DND-41 (cell line): ENCODE measurements at places on chromosomes 7 and 10.

- no peak for DNase-seq
Observed at GRCh38 chr10:8705415-8705814, 650.9 kb downstream of the GATA3 start.

- DNase-seq: no peak
Observed at GRCh38 chr7:124030964-124031363, 1.9 kb downstream of the TMEM229A start.

DNA sequence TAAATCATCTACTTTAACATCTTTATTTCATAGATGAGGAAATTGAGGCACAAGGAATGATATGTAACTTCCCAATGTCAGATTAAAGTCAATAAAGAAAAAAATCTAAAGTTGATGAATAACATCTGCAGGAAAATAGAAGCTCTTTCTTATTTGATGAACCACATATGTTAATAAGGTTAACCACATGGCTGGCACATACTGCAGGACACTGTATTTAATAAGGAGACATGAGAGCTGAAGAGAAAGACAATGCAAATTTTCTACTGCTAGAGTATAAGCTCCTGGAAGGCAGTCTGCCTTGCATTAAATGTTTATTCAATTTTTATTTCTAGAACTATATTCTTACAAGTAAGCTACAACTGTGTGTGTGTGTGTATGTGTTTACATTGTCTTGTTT lies 4.4 kb downstream of the RAB11FIP2 start:
- DNase-seq: no peak

DNA sequence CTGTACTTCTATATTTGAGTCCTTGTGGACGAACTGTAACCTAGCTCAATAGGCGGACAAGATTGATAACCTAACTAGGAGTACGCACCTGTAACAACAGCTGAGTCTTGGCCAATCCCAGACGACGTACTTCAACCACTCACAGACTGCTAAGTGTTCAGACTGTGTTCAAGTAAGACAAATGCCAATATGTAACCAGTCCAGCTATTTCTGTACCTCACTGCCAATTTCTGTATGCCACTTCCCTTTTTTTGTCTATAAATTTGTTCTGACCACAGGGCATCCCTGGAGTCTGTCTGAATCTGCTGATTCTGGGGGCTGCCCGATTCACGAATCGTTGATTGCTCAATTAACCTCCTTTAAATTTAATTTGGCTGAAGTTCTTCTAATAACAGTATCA lies 32.2 kb downstream of the HACD1 start:
- no peak for DNase-seq

GRCh38 chr7:158108646-158109293 lies 478.9 kb downstream of the PTPRN2 start:
- no peak for DNase-seq

GRCh38 chr10:3325954-3326750 lies 153.6 kb upstream of the PITRM1 start:
- no peak for DNase-seq

DNA sequence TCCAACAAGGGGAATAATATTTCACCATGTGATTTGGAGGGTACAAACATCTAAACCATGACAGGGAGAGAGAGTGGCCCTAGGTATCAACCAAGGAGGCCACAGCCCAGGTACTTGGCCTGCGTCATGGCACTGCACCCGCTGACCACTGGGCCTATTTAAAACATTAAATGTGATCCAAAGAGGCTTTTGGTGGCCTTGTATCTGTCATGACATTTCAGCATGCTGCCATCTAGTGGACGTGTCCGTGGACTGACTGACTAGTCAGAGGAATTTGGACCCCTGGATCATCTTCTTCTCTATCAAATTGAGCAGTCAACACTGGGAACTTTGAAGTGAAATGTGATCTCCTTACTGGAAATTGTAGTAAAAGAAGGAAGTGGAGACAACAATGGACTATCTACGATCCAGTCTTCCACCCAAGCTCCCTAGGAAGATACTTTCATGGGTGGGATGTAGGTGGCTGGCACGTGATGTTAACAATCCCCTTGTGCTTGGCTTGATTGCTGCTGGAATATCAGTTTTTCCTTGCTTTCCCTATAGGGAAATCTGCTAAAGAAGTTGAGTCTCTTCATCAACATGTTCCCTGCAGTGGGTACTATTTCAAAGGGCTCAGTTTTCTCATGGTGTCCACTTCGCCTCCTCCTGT lies 24.6 kb upstream of the ITGA8 start:
- peak; percentile 56 for DNase-seq

GRCh38 chr10:30368065-30368718 lies 19.1 kb upstream of the MTPAP start:
- DNase-seq: no peak

DNA sequence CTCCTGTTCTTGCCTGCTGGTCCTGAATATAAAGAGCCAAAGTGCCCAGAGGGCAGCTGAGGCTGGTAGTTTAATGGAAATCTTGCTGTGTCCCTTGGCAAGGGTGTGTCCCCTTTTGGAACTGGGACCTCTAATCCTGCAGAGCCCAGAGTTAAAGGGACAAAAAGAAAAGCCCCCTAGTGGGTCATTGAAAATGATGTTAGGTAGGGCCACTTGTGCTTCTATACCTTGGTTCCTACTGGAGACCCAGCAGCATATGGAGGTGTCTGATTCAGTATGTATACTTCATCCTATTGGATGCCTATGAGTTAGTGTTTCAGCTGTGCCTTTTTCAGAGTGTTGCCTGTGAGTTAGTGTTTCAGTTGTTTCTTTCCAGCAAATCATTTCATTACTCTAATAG lies 30.5 kb downstream of the TFAM start:
- no peak for DNase-seq

GRCh38 chr7:91692800-91693199 lies 187.7 kb downstream of the MTERF1 start:
- no peak for DNase-seq

DNA sequence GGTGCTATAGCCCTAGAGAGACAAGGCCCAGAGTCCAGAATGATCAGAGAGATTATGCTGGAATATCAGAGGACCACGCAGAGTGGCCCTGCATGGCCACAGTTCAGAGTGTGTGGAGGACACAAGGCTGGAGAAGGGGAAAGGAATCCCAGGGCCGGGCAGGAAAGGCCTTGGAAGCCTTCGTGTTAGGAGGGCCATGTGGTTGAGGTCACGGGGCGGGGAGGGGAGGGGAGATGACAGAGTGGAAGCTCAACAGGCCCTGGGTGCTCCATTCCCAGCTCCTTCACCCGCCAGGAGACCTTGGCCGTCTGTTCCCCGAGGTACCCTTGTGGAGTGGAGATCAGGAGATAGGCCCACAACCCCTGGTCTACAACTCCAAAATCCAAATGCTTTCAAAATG lies 13.2 kb upstream of the EN2 start:
- DNase-seq: no peak

GRCh38 chr7:5278766-5279165 lies 4.0 kb upstream of the SLC29A4 start:
- DNase-seq: no peak

DNA sequence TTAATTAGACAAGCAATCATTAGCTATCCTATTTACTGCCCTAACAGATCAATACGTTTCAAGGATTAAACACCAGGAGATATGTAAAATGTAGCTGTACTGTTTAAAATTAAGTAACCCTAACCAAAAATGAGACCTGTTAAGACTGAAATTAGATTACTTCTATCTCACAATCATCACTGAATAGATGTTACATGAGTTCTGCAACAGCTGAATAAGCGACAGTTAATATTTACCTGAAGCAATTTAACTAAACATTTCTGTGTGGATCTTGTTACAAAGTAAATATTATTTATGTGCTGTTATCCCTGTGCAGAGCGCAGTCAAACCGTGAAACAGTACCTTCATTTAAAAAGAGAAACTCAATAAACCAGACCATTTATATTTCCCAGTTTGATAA lies 122.5 kb downstream of the RELN start:
- DNase-seq: no peak

GRCh38 chr7:33563651-33564050 lies 341.7 kb upstream of the BMPER start:
- DNase-seq: no peak

GRCh38 chr10:36612436-36612835 lies 513.0 kb upstream of the ANKRD30A start:
- no peak for DNase-seq

DNA sequence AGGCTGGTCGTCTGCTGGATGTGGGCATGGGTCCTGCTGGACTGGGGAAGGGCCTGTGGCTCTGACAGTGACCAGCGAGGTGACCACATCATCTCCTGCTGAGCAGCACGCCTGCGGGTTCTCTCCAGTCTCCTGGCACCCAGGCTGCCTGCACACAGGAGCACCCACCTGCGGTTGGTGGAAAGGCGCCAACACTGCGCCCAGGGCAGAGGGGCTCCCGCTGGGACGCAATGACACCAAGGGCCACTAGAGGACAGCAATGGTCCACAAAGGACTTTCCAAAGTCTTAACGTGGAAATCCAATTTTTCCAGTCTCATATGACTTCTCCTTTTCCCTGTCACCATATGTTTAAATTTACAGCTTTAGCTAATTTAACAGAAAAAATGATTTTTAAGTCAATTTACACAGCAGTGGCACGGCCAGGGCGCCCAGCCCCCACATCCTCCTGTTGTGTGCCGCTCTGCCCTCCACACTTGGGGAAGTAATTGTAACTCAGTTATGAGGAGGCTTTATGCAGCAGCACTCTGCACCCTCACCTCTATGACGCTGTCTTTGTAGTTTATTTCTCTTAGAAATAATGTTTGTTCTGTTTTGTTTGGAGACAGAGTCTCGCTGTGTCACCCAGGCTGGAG lies 38.1 kb downstream of the CFAP46 start:
- peak; percentile 54 for DNase-seq

DNA sequence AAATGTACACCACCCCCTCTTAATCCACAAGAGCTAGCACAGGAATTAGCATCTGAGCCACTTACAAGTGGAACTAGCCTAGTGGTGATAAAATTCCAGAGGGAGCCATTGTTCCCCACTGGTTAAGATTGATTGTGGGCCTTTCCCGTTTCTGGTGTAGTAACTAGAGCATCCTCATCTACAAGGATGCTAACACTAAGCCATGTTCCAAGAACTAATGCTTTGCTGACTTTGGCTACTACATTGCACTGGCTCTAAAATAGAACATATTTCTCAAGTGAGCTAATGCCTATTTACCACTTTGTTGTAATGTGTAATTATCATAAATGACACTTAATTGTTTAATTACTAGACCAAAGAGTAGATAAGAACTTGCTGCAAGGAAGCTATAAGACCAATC lies 143.7 kb downstream of the FZD1 start:
- no peak for DNase-seq

GRCh38 chr10:81961451-81962184 lies 86.6 kb downstream of the NRG3 start:
- no peak for DNase-seq

DNA sequence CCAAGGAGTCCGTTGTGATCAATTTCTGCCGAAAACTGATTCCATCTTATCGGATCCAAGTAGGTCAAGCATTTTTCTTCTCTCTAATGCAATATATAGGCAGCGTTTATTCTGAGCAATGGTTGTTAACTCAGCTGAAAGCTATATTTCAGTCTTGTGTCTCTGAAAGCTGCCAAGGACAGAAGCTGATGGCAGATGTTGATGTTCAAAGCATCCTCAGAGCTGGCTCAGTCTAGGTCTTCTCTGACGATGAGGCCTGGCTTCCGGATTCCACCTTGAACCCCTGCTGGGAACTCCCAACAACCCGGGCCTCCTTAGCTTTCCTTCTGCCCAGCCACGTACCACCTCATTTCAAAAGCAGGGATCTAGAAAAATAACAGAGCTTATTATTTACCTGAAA lies 863.6 kb downstream of the NRG3 start:
- no peak for DNase-seq

DNA sequence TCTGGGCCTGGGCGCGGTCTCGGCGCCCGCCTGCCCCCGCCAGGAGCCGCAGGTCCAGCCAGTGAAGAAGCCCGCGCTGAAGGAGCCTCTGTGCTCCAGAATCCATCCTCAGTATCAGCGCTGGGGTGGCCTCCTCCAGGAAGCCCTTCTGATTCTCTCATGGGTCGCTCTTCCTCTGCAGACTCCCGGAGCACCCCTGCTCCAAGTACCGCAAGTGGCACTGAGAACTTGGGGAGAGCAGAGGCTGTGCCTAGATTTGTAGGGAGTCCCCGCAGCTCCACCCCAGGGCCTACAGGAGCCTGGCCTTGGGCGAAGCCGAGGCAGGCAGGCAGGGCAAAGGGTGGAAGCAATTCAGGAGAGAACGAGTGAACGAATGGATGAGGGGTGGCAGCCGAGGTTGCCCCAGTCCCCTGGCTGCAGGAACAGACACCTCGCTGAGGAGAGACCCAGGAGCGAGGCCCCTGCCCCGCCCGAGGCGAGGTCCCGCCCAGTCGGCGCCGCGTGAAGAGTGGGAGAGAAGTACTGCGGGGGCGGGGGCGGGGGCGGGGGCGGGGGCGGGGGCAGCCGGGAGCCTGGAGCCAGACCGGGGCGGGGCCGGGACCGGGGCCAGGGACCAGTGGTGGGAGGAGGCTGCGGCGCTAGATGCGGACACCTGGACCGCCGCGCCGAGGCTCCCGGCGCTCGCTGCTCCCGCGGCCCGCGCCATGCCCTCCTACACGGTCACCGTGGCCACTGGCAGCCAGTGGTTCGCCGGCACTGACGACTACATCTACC lies at the start of gene ALOX5:
Gene ALOX5 (plus strand): TSS at position 641 of the 774 bp plus-strand sequence. CDS start 64 bp downstream, at position 705.
- DNase-seq: no peak

DNA sequence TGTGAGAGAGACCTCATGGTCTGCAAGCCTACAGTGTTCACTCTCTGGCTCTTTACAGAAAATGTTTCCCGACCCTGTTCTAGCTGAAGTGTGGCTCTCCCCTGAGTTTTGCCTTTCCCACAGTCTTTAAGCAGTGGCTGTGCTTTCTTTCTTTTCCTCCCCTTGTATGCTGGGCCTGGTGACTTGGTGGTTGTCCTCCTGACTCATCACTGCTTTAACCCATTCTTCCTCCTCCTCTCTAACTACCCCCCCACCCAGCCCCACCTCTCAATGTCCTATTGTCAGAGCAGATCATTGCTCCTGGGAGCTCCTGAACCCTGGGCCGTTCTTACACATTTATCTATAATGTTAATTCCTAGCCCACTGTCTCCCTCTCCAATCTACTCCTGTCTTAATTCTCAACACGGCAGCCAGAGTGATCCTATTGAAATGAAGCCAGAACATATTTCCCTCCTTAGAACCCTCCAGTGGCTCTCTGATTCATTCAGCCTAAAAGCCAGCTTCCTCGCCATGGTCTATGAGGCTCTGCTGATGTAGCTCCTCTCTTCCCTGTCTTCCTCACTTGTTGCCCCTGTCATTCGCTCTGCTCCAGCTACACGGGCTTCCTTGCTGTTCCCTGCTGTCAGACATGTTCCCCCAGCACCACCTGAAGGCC lies 55.0 kb downstream of the DENND11 start:
- no peak for DNase-seq

DNA sequence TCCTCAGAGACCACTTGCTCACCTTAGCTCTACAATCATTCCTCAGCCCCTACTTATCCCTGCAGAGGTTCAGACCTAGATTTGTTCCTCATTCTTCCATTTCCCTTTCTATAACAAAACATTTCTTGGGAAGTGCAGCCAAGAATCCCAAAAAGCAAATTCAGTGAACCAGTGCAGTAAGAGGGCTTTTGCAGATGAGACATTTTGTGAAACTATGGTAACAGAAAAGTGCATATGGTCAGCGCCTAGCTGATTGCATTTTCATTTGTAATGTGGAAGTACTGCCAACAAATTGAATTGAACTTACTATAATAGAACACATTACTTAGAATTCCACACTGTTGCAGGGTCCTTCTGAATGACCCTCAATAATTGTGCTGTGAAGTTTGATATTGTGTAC lies 18.6 kb downstream of the AGMO start:
- no peak for DNase-seq
